T-helper 1 cell (primary cell): ENCODE measurements at places on chromosomes 6 and 20.

- no peak for DNase-seq
These were observed 136.6 kb downstream of the MTHFD1L start for GRCh38 chr6:151002057-151002450.

DNA sequence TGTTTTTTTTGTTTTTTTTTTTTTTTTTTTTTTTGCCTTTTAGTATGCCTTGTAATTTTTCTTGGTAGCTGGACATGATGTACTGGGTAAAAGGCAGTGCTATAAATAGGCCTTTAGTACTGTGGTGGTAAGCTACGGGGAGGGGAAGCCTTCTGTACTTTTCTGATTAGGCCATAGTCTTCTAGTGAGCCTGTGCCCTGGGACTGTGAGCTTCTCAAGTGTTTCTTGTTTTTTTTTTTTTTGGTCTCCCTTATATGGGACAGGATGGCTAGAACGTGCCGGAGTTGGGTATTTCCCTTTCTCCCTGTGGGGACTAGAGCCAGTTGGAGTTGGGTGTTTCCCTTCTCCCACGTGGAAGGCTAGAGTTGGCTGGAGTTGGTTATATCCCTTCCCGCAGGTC lies 59.4 kb upstream of the PRELID3B start:
- no peak for DNase-seq

GRCh38 chr6:391559-392440 lies at the start of gene IRF4:
IRF4 (plus strand) TSS chr6:391752; CDS start chr6:393153, 1,401 bp downstream.
- peak; percentile 50 for DNase-seq

GRCh38 chr20:62694868-62695267 lies 13.8 kb upstream of the NTSR1 start:
- no peak for DNase-seq

DNA sequence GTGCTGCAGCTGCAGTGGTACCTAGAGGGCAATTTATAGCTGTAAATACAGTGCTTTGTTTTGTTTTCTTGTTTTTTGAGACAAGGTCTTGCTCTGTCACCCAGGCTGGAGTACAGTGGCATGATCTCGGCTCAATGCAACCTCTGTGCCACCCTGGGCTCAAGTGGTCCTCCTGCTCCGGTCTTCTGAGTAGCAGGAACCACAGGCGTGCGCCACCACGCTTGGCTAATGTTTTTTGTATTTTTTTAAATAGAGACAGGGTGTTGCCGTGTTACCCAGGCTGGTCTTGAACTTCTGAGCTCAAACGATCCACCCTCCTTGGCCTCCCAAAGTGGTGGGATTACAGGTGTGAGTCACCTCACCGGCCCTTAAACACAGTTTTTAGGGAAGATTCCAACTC lies 26.8 kb downstream of the CHRNA4 start:
- no peak for DNase-seq

DNA sequence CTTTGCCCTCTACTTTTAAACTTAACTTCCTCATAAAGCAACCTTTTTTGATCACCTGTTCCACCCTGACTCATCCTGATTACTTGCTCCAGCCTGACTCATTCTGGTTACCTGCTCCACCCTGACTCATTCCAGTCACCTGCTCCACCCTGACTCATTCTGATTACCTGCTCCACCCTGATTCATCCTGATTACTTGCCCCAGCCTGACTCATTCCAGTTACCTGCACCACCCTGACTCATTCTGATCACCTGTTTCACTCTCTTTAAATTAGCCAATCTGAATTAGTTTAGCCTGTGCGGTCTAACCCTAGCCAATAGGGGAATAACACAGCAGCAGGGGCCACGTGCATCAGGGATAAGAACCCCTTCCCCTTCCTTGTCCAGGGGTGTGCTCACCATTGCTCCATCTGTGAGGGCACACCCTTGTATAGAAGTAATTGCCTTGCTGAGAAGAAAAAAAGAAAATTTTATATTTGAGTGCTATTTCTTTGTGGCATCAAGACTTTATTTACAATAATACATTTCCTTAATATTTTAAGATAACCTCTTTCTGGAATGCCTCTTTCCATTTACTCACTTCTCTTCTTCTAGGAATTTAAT lies 17.9 kb downstream of the HLA-G start:
- DNase-seq = no peak

- DNase-seq = no peak
These were observed 152.8 kb downstream of the SYCP2 start for GRCh38 chr20:59780494-59781185.

DNA sequence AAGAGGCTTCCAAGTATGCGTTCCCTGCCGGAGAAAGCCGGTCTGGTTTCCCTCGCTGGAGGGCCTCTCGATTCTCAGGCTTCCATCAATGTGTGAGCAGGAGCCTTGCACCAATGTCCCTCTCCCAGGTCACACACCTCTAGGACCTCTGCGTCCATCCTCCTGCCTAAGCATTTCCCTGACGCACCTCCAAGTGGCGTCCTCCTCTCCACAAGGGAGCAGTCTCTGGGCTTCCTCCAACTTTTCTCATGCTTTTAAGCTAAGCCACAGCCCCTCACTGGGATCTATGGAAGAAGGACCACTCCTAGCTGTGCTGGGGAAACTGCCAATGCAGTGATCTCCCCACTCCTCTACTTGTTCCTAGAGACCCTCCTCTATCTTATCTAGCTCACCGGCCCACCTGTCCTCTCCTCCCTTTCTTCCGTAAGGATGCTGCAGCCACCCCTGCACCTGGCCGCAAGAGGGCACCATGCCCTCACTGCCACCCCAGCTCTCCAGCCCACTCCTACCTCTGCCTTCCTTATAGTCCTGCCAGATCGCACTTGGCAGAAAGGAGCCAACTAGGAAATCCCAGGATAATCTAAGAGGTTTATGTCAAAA lies 258.7 kb downstream of the LRFN2 start:
- no peak for DNase-seq

- no peak for DNase-seq
These were observed 67.9 kb downstream of the BANF2 start for GRCh38 chr20:17767624-17768023.

DNA sequence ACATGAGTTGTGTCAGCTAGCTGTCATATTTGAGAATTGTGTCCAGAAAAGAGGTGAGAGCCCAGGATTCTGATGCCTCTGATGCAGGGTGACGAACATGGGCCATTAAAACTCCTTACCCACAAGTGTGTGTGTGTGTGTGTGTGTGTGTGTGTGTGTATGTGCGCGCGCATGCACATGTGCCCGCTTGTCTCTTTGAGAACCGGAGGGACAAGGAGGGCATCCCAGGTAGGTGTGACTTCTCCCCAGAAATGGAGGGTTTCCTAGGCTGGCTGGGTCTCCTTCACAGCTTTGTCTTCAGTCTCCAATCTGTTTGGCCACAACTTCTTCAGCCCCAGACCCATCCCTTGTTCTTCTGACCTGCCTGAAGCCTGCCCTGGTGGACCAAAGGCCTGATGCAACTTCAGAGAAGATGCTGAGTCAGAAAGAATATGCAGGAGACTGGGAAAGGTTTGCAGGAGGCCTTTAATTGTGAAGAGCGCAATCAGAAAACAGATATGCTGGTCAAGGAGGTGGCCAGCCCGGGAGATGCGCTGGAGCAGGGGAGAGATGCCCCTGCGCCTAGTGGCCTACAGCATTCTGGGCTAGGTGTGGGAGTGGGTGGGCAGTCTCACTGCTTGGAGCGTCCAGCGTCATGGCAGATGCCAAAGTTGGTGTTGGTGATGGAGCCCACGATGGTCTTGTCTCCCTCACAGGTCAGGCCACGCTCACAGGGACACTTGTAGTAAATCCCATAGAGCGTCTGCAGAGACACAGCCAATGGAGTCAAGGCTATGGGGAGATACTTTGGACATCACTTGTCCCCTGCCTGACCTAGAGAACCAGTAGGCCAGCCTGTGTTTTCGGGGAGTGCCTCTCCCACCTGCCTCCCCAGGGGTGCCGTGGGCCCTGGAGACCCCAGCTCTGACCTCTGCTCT lies 2.3 kb downstream of the CLPS start:
- DNase-seq = no peak

- DNase-seq = no peak
These were observed 12.4 kb upstream of the CPNE5 start for GRCh38 chr6:36851626-36852025.

- DNase-seq = no peak
These were observed 35.9 kb downstream of the DUSP22 start for GRCh38 chr6:328136-328670.

DNA sequence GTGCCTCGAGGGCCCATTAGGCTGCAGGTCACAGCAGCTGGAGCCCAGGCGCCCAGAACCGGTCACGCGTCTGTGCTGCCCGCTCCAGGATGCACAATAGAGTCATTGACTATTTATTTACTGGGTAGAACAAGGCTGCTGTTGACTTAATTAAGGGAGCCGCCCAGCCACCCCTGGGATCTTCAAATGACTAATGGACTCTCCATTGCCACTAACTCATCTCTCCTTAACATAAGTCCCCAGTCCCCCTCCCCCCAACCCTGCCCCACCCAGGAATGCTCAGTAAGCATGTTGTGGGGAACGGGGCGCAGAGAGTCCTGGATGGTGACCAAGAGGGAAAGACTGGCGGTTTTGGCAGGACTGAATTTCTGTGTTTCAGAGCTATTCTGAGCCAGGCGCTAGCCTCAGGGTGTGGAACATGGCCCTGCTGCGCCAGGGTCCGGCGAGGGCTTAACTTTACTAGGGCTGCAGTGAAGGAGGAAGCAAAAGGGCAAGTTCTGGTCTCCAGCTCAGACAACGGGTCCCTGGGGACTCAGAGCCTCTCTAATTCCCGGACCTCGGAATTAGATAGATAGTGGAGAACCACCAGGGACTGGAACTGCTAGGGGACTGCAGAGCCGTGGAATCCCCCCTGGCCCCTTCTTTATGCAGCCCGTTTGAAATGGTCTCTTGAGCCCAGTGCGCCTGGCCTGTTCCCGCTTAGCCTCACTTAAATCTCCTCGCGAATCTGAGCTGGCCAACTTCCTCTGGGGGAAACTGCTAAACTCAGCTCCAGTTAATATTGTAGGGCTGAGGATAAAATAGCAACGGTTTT lies 1.5 kb upstream of the GRIK2 start:
- DNase-seq = no peak

DNA sequence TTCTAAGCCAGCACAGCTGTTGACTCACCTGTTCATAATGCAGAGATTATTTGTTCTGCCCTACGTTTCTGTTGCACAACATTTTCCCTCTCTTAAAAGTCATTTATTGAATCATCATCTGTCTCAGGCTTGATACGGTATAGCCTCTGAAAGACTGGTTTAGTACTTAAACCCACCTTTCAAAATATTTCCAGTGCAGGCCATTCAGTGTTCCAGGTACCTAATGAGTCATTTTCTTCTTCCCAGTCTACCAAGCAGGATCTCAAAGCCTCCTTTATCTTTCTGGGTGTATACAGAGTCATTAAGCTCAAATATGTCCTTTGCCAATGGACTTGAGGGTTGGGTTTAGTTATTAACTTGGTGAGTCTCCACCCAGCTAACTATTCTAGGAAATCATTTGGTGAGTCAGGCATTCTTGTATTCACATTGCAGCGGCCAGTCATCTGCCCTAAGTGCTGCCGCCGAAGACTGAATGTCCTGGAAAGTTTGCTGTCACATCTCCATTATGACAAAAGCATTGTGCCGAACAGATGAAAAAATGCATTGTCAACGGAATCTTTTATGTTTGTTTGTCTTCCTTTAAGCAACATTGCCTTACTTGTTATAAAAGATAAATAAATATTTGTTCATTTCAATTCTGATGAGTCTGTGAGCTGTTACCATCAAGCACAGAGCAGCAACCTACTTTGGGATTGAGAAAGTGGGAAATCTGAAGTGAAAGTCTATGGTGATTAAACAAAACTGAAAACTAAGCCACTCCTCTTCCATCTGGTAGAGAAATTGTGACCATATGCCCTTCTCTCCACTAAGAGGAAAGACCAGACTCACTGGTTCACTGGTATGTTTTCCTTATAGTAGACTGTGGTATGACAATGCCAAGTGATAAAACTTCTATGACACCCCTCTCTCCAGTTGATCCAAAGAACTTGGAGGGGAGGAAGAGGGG lies 14.3 kb upstream of the FAM135A start:
- no peak for DNase-seq

- no peak for DNase-seq
These were observed 297.3 kb upstream of the JAG1 start for GRCh38 chr20:10971096-10971495.

- no peak for DNase-seq
These were observed 71.3 kb upstream of the FOXC1 start for GRCh38 chr6:1538369-1538768.

DNA sequence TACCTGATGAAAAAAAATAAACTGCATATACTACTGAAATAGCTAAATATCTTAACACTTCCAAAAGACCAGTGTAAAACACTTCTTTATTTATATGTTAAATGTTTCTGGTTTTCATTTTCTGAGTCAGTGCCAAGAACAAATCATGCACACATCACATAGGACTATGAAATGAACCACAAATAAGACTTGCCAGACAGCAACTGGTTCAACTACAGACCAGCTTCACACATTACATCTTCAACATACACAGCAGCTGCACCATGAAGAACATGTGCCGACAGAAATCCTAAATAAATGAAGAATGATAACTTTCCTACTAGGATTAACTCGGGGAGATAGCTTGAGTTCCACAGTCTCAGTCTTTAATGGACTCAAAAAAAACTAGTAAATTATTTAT lies 168.3 kb upstream of the STXBP5 start:
- DNase-seq = no peak

GRCh38 chr6:52312461-52312860 lies 27.9 kb upstream of the MCM3 start:
- DNase-seq = no peak

GRCh38 chr6:166621114-166621540 lies 5.9 kb downstream of the RPS6KA2 start:
- DNase-seq = no peak

DNA sequence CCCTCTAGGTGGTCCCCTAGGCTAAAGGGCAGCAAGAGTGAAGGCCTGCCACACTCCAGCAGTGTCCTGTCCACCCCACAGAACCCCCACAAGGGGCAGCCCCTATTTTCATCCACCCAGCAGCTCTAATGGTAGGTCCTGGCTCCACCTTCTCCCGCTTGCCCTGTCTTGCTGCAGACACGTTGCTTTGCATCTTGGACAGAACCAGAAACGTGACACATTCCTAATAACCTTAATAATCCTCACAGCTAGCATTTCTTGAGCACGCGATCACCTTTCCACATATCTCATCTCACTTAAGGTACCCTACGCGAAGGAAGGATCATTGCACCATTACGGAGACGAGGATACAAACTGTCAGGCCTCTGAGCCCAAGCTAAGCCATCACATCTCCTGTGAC lies 11.7 kb upstream of the SLC22A23 start:
- no peak for DNase-seq

DNA sequence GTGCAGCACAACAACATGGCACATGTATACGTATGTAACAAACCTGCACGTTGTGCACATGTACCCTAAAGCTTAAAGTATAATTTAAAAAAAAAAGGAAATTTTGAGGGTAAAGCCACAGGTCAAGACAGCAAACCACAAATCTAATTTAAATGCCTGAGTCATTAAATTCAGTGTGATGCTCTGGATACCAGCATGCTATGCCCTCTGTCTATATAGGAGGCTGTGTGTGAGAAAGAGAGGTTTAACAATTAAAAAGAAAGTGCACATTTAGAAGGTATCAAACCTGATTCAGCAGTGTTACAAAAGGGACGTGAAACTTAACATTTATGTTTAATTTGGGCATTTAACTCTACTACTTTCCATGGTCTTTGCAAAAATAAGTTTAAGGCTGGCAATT lies 276.3 kb downstream of the ADGRB3 start:
- no peak for DNase-seq

GRCh38 chr6:108675226-108676200 lies 114.8 kb downstream of the FOXO3 start:
- no peak for DNase-seq

- no peak for DNase-seq
These were observed 407.4 kb upstream of the RGS17 start for GRCh38 chr6:153538491-153538890.

GRCh38 chr20:4916971-4917881 lies 84.1 kb downstream of the SLC23A2 start:
- DNase-seq = no peak

GRCh38 chr6:75755704-75756103 lies 6.7 kb downstream of the MYO6 start:
- DNase-seq = no peak
